SHP77 treated with DMSO at 0.1 percent for 48 hours (cell line): ENCODE measurements at places on chromosomes 3 and 15.

- no peak for DNase-seq
Measured at GRCh38 chr3:194808640-194809097, 123.0 kb downstream of the FAM43A start.

DNA sequence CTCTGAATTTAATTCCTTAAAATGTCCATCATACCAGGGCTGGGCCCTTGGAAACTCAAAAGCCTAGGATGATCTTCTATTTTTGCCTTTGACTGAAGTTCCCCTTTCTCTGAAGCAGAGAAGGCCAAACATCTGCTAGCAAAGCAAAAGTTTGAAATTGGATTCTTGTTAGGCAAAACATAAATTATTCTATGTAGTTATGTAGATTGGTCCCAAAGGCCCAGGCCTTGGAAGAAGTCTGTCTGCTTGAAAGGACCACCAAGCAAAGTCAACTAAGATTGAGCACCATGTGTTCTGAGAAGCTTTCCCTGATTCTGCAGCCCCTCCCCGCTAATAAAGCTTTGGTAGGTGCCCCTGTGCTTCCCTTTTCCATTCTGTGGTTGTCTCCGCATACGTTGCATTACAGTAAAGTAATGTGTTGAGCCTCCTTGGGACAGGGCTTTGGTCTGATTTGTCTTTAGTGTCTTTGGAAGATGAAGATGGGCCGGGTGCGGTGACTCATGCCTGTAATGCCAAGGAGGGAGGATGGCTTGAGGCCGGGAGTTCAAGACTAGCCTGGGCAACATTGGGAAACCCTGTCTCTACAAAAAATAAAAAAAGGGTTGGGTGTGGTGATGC lies 56.4 kb downstream of the RPL39L start:
- no peak for DNase-seq

DNA sequence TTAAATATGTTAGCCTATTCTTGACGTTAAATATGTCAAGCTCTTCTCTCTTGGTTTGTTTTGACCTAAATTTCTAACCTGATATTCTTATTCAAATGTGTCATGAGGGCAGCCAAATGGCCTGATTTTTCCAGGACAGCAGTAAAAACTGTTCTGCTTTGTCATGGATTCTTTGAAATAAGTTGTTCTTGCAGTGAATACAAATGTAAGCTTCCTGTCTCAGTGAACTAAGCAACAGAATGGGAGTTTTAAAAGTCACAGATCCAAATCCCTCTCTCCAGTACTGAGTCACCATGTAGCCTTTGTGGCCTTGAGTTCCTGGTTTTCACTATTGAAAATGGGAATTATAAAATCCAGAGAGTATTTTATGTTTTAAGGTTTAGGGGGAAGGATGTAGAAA lies 301.8 kb downstream of the NLGN1 start:
- DNase-seq, result no peak

- no peak for DNase-seq
Measured at GRCh38 chr3:73404435-73404834, 220.3 kb downstream of the PDZRN3 start.

GRCh38 chr15:65156692-65157091 lies 23.1 kb upstream of the PDCD7 start:
- no peak for DNase-seq

- DNase-seq, result peak; percentile 100
Measured at GRCh38 chr15:69593981-69594966, 141.7 kb downstream of the RPLP1 start.

DNA sequence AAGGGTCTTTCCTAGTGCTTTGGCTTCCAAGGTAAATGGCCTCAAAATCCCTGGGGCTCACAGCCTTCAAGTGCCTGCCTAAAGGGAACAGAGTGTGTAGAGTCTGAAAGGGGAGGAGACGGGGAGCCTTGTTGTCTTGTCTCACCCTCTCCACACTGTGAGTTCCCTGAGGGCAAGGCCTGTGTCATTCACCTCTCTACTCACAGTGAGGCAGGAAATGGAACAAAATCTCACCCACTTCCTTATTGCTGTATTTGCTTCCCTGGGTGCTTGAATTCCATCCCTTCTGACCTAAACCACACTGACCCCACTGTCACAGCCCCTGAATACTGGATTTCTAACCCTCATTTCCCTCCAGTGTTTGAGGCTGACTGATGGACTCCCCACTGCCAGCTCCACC lies 197.5 kb downstream of the EPHB1 start:
- no peak for DNase-seq

DNA sequence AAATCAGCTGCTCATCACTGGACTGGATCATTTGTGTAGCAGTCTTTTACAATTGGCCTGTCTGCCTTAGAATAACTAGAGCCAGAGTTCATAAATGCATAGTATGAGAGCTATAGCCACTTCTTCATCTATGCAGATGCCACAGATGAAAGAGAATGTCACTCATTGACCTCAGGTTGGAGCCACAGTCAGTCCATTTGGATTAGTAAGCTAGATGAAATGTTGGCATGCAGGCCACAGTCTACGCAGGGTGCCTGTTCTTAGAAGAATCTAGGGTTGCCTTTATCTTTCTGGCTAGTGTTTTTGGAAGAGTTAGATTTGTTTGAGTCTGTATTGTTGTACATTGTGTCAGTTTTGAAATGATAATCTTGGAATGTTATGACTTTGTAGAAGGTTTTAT lies 25.4 kb upstream of the EDEM1 start:
- no peak for DNase-seq

DNA sequence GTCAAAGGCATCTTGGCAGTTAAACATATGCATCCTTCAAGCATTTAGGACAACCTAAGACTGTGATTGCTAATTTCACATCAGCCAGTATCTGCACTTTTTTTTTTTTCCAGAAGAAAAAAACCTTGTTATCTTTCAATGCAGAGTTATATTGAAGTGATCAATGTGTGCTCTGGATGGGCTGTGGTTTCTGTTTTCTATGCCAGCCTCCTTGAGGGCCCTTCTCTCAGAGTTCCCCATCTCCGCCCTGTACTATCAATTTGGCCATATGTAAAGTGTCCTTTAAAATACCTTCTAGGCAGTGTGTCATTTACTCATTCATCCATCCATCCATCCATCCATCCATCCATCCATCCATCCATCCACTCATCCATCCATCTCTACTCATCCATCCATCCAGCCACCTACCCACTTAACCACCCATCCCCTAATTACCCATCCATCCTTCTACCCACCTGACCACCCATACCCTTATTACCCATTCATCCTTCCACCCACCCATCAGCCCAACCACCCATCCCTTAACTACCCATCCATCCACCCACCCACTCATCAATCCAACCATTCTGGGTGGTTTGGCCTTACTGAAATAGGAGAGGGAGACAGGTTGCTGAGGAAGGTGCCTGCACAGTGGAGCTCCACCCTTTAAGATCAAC lies 322.1 kb downstream of the CHST2 start:
- no peak for DNase-seq

- DNase-seq, result no peak
Measured at GRCh38 chr3:21041621-21042020, 709.4 kb downstream of the ZNF385D start.

DNA sequence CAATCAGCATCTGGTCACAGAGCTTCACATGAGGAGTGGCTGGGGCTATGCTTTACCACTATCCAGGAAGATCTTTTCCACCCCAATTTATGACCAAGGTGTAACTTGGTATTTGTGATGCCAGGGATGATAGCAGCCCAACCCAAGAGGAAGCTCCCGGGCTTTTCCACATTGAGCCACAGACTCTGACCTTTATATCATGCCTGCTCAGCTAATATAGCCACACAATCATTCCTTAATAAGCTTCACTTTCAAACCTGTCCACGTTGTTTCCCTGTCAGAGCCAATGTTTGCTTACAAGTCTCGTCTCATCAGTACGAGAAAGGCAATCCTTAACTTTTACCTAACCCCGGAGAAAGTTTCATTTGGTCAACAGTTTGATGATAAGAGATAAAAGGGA lies 330.9 kb downstream of the SHQ1 start:
- no peak for DNase-seq

- no peak for DNase-seq
Measured at GRCh38 chr3:57727106-57727505, 29.0 kb upstream of the SLMAP start.

GRCh38 chr15:87756072-87756471 lies 500.5 kb downstream of the NTRK3 start:
- no peak for DNase-seq

DNA sequence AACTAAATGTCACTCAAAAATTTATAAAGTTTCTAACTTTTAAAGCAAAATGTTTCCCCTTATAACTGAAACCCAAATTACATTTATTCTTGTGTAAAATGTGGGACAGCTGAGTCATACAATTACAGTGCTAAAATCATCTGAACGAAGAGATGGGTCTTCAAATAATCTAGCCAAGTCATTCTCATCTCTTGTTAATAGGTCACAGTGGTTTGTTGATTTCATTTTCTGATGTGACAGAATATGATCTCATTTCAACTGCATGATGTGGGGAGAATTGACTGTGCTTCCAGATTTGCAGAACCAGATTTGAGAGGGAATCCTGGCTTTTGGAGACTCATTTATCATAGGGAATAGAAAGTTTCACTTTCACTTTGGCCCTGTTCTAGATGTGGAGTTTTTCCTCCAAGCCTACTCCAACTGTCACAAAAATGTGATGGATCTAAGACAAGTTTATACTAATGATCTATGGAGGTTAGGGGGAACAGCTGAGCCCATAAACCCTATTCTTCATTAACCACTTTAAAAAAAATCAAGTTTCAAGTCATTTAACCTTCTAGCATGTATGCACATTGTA lies 685.0 kb downstream of the PDCD6IP start:
- no peak for DNase-seq

DNA sequence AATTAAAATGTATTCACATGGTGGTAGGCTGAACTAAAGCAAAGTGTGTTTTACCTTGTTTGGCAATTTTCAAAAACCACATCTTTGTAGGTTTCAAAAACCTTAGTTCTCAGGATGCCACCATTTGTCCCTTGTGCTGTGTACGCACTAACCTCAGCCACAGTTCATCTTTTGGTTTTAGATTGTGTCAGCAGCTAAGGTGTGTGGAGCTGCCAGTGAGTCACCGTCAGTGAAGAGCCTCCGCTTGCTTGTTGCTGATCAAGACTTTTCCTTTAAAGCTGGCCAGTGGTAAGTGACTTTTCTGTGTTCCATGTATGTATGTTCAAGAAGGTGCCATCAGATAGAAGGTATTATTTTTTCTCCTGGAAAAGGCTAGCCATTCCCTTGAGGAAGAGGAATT lies 21.1 kb downstream of the OXNAD1 start:
- DNase-seq, result no peak

DNA sequence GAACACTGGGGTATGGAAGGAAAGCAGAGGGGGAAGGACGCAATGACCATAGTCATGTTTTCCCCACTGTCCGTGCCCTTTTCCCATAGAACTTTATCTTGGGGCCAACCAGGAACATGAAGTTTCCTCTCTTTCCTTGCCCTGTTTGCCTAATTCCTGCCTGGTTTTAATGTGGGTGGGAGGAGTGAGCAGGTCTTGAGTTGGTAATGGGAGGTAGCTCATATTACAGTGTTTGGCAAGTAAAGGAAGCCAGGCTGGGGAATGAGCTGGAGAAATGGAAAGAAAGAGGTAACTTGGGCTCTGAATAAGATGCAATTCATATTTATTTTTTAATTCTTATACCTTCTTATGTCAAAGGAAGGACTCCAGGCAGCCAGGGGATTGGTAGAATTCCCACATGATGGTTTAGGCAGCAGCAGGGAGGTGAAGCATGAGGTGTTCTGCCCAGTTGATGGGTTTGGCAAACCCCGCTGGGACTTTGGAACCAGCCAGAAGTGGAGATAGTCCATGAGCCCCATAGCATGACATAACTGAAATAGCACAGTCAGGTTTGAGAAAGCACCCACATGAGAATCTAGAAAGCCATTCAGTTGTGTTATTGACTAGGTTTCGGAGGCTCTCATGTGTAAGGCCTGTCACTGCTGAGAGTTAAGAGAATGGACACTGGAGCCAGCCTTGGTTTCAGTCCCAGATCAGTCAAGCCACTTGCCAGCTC lies 60.0 kb downstream of the CCK start:
- no peak for DNase-seq

DNA sequence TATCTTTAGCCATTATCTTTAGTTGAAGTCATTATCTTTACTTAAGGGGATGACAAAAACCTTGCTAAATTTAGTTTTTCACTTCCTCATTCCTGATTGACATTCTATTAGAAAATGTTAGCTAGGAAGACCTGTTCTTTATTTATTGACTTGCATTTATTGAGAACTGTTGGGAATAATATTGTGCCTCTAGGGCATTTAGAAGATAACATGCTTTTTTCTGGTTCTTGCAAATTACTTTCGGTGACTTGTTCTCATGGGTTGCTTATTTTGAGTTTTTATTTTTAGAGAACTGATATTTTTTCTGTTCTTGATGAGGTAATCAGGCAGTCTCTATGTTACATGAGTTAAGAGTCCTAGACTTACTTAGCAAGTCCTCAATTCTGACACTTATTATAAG lies 48.3 kb upstream of the CTDSPL start:
- no peak for DNase-seq

DNA sequence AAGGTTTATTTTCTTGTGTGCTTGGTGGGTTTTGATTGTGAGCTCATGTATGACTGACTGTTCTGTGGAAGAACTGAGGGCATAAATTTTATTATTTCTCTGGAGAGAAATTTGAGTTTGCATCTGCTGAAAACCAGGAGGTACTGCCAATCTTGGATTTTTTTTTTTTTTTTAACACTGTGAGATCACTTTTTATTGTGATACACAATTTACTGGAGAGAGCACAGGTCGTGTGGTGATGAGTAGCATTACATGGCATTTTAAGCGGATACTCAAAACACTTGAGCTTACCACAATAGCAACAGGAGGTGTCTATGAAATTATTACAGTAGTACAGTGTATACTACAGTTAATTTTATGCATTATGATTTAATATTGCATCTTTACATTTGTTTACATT lies 237.4 kb downstream of the MFSD1 start:
- DNase-seq, result no peak

DNA sequence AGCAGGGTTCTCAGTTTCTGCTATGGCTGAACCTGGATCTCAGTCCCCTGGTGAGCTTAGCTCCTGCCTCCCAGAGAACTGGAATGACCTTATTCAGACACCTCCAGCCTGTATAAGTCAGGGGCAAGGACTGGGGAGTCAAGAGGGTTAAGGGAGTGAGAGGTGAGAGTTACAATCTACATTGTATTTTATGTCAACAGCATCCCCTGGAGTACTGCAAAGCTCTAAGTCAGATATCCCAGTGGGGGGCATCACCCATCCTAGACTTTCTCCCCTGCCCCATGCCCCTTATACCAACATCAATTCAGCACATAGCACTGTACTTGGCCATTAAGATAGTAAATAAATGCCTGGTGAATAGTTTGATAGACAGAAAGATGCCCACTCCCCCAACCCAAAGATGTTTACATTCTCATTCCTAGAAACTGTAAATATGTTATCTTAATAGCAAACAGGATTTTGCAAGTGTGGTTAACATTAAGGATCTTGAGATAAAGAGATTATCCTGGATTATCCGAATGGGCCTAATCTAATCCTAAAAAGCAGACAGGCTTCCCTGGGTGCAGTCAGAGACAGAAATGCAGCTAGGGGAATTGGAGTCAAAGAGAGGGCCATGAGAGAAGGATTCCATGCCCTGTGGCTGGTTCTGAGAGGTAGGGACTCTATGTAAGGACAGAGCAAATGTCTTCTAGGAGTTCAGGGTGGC lies 132.3 kb upstream of the RASGRP1 start:
- no peak for DNase-seq
